ENCODE measurements at places on chromosomes 12 and 14.

DNA sequence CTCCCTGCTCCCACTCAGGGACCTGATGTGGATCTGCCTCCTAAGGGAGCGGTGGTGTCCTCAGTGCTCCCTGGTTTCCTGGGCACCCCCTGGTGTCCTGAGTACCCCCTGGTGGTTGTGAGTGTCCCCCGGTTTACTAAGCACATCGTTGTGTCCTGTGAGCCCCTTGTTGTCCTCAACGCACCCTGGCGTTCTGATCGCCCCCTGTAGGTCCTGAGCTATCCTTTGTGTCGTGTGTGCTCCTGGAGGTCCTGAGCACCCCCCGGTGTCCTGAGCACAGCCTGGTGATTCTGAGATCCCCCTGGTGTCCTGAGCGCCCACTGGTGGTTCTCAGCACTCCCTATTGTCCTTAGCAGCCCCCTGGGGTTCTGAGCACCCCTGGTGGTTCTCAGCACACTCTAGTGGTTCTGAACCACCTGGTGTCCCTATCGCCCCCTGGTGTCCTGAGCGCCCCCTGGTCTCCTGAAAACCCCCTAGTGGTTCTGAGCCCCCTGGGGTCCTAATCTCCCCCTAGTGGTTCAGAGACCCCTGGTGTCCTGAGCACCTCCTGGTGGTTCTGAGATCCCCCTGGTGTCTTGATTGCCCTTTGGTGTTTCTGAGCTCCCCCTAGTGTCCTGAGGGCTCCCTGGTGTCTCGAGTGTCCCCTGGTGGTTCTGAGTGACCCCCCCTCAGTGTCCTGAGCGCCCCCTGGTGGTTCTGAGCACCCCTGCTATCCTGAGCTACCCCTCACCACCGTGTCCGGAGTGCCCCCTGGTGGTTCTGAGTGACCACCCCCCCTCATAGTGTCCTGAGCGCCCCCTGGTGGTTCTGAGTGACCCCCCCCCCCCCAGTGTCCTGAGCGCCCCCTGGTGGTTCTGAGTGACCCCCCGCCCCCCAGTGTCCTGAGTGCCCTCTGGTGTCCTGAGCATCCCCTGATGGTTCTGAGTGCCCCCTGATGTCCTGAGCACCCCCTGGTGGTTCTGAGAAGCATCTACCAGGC lies 615.1 kb downstream of the TMEM121 start:
- peak; percentile 77 for DNase-seq

GRCh38 chr12:120225852-120226640 lies 25.1 kb upstream of the RPLP0 start:
- DNase-seq: peak; percentile 48

DNA sequence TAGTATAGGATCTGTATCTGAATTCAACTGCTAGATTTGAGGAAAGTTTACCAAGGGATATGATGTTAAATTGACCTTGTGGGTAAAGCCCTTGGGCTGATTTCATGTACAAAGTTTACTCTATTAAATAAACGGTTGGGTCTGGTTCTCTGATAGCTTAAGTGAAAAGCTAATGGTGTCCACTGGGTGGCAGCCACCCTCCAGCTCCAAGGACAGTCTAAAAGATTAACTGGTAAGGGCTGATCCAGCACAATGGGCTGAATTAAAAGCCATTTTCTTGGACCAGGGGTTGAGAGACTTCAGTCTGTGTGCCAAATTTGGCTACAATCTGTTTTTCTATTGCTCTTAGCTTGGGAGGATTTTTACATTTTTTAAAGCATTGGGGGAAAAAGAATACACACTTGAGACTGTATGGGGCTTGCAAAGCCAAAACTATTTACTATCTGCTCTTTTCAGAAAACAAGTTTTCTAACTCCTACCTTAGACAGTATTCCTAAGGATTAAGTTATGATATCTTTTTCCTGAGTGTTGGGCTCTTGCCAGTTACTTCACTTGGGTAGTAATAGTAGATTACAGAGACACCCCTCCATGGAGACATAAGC lies 116.5 kb downstream of the GPHN start:
- no peak for DNase-seq

DNA sequence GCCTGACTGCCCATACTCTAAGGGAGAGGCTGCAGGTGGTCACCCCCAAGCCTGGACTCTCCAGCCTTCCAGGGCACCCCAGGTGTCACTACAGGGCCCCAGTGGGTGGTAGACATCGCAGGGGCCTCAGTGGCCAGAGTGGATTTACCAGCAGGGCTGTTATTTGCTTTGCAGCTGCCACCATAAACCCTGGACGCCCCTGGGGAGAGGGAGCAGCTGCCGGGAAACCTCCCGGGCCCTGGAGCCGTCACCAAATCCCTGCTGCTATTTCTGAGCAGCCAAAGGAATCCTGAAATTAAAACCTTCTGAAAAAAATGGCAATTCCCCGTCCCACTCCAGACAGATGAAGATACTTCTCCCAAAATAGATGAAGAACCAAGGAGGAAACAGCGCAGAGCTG lies 13.9 kb downstream of the TMEM119 start:
- no peak for DNase-seq

DNA sequence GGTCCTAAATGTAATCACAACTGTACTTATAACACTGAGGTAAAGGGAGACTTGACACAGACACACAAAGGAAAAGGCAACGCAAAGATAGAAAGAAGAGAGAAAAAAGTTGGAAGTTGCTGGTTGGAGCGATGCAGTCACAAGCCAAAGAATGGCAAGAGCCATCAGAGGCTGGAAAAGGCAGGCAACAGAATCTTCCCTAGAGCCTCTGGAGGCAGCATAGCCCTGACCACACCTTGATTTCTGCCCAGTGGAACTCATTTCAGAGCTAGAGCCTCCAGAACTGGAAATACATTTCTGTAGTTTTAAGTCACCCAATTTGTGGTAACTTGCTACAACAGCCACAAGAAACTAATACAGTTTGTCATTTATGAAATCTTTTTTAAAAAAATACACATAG lies 89.2 kb downstream of the PUS7L start:
- no peak for DNase-seq

- no peak for DNase-seq
Measured at GRCh38 chr12:28024231-28024995, 51.9 kb upstream of the PTHLH start.

- DNase-seq: no peak
Measured at GRCh38 chr12:64995816-64996215, 125.3 kb downstream of the WIF1 start.

- no peak for DNase-seq
Measured at GRCh38 chr12:51020448-51021182, 5.6 kb downstream of the SLC11A2 start.

- no peak for DNase-seq
Measured at GRCh38 chr12:12890543-12891079, 751 bp upstream of the GPRC5A start.

GRCh38 chr12:19130224-19131024 lies 891 bp downstream of the PLEKHA5 start:
- DNase-seq: peak; percentile 36

Data from activated T-cell treated with anti-CD3 and anti-CD28 coated beads, Interleukin-2, amount 50 U/mL, for 48 hours (primary cell).